Mesenchymal stem cell (in vitro differentiated cells and primary cell): ENCODE measurements at places on chromosomes 3 and 15.

DNA sequence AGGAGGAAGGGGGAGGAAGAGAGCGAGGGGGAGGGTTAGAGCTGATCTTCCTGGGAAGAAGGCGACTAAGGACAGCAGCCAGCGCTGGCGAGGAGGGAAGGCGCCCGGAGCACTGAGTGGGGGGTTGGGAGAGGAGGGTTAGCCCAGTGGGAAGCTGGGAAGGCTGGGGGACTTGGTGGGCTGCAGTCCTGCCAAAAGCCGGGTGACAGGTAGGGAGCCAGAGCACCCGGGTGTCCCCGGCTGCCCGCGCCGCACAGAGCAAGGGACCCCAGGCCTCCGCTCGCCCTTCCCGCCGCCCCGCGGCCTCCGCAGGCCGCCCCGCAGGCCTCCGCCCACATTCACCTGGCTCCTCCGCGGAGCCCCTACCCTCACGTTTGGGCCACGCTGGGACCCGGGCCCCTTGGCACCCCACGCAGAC lies 448 bp downstream of the SLC12A8 start:
- peak; percentile 22 for DNase-seq

- peak; percentile 24 for DNase-seq
These were observed 19.5 kb upstream of the CXCR6 start for GRCh38 chr3:45923755-45924154.

GRCh38 chr15:57138349-57138788 lies 219.9 kb downstream of the TCF12 start:
- DNase-seq, result peak; percentile 75

- DNase-seq, result no peak
These were observed 69.5 kb downstream of the CADPS start for GRCh38 chr3:62805580-62806277.

- DNase-seq, result no peak
These were observed 50.0 kb upstream of the TSC22D2 start for GRCh38 chr3:150357923-150358607.
